ENCODE measurements at places on chromosomes 11 and 22. TPM values are rescaled to one million over a fixed set of nuclear protein-coding genes. Genes with fewer than 3 reads are reported as not detected.

PNPLA3 gene
- total RNA-seq = 0.51 TPM

DERL3 gene
- total RNA-seq = 0.83 TPM

DNA sequence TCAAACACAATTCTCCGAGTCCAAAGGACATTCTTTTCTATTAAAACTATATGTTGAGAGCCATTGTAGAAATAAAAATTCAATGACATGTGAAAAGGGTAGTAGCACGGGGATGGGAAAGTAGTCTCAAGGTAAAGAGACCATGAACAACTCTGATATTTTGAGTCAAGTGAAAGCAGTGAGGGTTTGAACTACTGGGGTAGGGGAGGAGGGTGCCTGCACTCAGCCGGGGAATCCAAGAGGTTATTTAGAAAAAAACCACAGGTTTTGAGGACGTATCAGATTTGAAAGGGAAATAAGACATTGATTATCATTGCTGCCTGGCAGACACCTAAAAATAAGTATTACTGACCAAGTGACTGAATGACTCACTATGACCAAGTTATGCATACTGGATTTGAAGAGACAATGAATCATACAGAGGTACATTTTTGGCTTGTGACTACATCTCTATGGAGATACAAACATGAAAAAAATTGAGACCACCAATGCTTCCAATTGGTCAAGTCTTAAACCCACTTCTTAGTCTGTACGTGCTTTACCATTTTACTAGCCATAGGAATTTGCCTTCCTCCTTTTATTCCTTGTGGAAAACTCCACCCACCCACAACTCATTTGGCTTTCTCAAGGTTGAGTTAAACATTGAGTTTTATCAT is 2.2 kb upstream of the OR52H1 start:
- no peak for DNase-seq

GRCh38 chr11:84247926-84248325 is 961.8 kb upstream of the CCDC90B start:
- no peak for DNase-seq

GRCh38 chr11:102304686-102305085 is 12.6 kb upstream of the BIRC3 start:
- no peak for DNase-seq

DNA sequence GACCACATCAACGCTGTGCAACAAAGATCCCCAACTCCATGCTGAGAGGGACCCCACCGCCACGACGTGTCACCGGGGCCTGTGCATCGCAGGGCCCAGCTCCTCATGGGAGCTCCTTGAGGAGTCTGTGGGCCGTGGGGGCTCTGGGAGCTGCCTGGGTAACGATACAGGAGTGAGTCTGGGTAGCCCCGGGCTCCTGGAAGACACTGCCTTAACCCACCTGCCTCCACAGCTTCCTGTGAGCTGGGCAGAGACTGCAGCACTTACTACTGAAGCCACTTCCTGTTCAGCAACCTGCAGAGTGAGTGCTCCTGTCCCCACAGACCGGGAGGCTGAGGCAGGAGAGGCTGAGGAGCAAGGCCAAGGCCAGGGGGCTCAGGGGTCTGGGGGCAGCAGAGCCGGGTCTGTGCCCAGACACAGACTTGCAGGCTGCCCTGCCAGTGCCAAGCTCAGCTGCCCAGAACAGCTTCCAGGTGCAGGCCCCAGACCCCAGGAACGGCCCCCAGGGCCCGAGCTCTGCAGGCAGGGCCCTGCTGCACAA is 226.7 kb downstream of the BRD1 start:
- no peak for DNase-seq
